Astrocyte (in vitro differentiated cells and primary cell): ENCODE measurements at places on chromosomes 5 and 9. TPM values are rescaled to one million over a fixed set of nuclear protein-coding genes. Genes with fewer than 3 reads are reported as not detected.

DNA sequence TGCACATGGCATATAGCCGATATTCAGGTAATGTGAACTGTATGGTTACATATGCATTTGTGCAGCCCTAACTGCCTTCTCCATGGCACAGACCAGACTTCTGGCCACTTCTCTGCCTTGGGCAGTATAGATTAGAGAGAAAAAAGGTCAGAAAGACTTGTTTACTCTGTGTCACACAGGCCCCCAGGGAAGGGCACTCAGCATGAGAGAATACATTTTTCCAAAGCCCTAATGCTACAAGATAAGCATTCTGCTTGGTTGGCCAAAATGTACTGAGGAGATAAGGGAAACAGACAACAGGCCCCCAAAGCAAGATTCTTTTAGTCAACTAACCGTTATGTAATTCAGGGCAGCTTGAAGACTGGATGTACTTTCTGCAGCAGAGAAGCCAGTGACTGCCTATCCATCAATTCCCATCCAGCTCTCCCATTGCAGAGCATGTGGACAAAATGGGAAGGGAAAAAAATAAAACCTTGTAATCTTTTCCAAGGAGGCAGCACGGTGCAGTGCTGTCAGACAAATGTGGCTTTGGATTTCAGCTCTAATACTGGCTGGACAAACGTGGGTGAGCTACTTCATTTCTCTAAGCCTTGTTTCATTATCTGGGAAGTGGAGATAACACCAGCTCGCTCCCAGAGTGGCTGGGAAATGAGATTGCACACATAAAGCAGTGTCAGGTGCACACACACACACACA, 205.9 kb downstream of the NSG2 start:
- H3K36me3 ChIP-seq: no peaks in the 10 kb centered on the region
- H3K4me3 ChIP-seq: no peak overlapping the region
- H3K27ac ChIP-seq: no peak overlapping the region
- H3K27me3 ChIP-seq: no peaks in the 10 kb centered on the region
- no peak for DNase-seq
- no peaks in the 10 kb centered on the region for H3K4me1 ChIP-seq

- H3K36me3 ChIP-seq: no peaks in the 10 kb centered on the region
- H3K4me1 ChIP-seq: no peaks in the 10 kb centered on the region
- no peak for DNase-seq
- no peak overlapping the region for H3K4me3 ChIP-seq
- H3K27me3 ChIP-seq: peaks cover 2% of the 10 kb centered on the region
- H3K27ac ChIP-seq: no peak overlapping the region
Observed at GRCh38 chr9:82805027-82805426, 257.9 kb downstream of the RASEF start.

- H3K4me1 ChIP-seq: peaks cover 5% of the 10 kb centered on the region
- H3K36me3 ChIP-seq: no peaks in the 10 kb centered on the region
- no peak overlapping the region for H3K27ac ChIP-seq
- H3K27me3 ChIP-seq: no peaks in the 10 kb centered on the region
Observed at GRCh38 chr5:103511554-103511885, 51.1 kb downstream of the NUDT12 start.

Gene FAM78A
- total RNA-seq: 0.73 and 1.1 TPM in 2 replicates

- H3K36me3 ChIP-seq: no peaks in the 10 kb centered on the region
- no peak overlapping the region for H3K4me3 ChIP-seq
- no peak overlapping the region for H3K27ac ChIP-seq
- no peaks in the 10 kb centered on the region for H3K27me3 ChIP-seq
Observed at GRCh38 chr5:21263361-21263760, 1275.4 kb upstream of the CDH18 start.

- no peak overlapping the region for H3K27ac ChIP-seq
- H3K4me3 ChIP-seq: no peak overlapping the region
- H3K36me3 ChIP-seq: no peaks in the 10 kb centered on the region
- no peak for DNase-seq
- H3K27me3 ChIP-seq: no peaks in the 10 kb centered on the region
- H3K4me1 ChIP-seq: no peaks in the 10 kb centered on the region
Observed at GRCh38 chr5:167908606-167909005, 382.8 kb upstream of the WWC1 start.

Gene SLC12A7
- total RNA-seq: 28.6 and 30.5 TPM in 2 replicates

- H3K4me3 ChIP-seq: no peak overlapping the region
- no peak overlapping the region for H3K27ac ChIP-seq
- H3K4me1 ChIP-seq: no peaks in the 10 kb centered on the region
- H3K27me3 ChIP-seq: no peaks in the 10 kb centered on the region
Observed at GRCh38 chr9:76733096-76733495, 31.1 kb upstream of the PCA3 start.

GRCh38 chr5:142630927-142631539, 54.9 kb downstream of the FGF1 start:
- H3K4me1 ChIP-seq: peaks cover 10% of the 10 kb centered on the region
- no peak overlapping the region for H3K4me3 ChIP-seq
- H3K36me3 ChIP-seq: no peaks in the 10 kb centered on the region
- H3K27me3 ChIP-seq: no peaks in the 10 kb centered on the region
- DNase-seq: peak; percentile 36
- no peak overlapping the region for H3K27ac ChIP-seq

GRCh38 chr5:132475987-132476875, 14.3 kb downstream of the IRF1 start:
- H3K4me3 ChIP-seq: no peak overlapping the region
- peaks cover 5% of the 10 kb centered on the region for H3K4me1 ChIP-seq

DNA sequence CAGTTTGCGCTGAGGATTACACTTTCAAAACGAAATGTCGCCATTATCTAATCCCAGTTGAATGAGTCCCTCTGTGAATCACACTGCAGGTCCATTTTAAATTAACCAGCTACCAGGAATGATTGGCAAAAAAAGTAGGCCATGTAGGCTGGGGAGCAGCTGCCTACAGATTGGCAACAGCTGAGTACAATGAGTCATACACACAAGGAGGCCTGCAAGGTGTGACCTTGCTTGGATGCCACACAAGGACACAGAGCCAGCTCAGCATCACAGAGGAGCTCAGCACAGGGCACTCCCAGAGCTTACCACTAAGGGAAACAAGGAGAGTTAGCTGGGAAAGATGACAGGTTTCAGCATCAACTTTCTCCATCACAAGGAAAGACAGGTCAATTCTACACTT, 12.9 kb downstream of the HAVCR1 start:
- DNase-seq: peak; percentile 16
- H3K27ac ChIP-seq: no peak overlapping the region
- H3K4me3 ChIP-seq: no peak overlapping the region
- no peaks in the 10 kb centered on the region for H3K27me3 ChIP-seq

Gene MAP1B
- 386 and 476 TPM in 2 replicates for total RNA-seq
